ENCODE measurements at places on chromosomes 12 and 14. TPM values are rescaled to one million over a fixed set of nuclear protein-coding genes. Genes with fewer than 3 reads are reported as not detected.

Gene RDH12
- not detected for total RNA-seq

Gene AP4S1
- total RNA-seq: 8.4 TPM

Gene CELA1
- not detected for total RNA-seq

Gene MIP
- total RNA-seq: not detected

Gene SSTR1
- not detected for total RNA-seq

DNA sequence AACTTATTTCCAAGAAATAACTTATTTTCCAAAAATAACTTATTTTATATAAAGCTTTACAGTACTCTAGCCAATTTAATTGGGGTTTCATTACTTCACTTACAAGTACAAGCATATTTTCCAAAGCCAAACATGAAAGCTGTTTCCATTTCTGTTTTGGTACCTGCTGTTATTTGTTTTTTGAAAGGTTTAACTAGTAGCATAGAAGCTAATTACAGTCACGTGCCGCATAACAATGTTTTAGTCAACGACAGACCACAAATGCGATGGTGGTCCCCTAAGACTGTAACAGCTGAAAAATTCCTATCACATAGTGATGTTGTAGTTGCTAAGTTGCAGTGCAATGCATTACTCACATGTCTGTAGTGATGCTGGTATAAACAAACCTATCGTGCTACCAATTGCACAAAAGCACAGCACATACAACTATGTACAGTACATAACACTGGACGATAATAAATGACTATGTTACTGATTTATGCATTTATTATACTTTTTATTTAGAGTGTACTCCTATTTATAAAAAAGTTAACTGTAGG is 21.7 kb downstream of the PTPN21 start:
- no peak overlapping the region for H3K4me3 ChIP-seq
- H3K36me3 ChIP-seq: peaks cover 40% of the 10 kb centered on the region
- H3K4me1 ChIP-seq: no peaks in the 10 kb centered on the region
- DNase-seq: no peak
- H3K27me3 ChIP-seq: no peaks in the 10 kb centered on the region
- no peak overlapping the region for H3K27ac ChIP-seq

- no peaks in the 10 kb centered on the region for H3K27me3 ChIP-seq
- no peak overlapping the region for H3K27ac ChIP-seq
- H3K36me3 ChIP-seq: no peaks in the 10 kb centered on the region
- no peak for DNase-seq
- H3K4me3 ChIP-seq: no peak overlapping the region
These were observed 122.4 kb upstream of the SOX5 start for GRCh38 chr12:24071842-24072241.

DNA sequence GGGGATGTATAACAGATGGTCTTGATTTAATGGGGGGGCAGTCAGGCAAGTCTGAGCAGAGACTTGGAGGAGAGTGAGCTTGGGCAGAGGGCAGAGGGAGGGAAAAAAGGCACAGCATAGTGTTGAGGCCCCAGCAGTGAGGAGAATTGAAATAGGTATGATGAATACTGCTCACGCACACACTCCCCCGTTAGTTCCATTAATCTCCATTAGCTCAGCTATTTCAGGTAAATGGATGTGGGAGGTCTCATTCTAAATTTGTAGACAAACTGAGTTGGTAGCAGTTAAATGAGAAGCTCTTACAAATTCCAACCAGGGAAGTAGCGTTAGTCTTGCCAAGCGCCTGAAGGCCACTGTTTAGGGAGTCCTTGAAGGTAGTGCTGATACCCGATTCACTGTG is 66.7 kb upstream of the STON2 start:
- H3K4me3 ChIP-seq: no peak overlapping the region
- no peak for DNase-seq
- no peaks in the 10 kb centered on the region for H3K4me1 ChIP-seq
- no peaks in the 10 kb centered on the region for H3K36me3 ChIP-seq

DNA sequence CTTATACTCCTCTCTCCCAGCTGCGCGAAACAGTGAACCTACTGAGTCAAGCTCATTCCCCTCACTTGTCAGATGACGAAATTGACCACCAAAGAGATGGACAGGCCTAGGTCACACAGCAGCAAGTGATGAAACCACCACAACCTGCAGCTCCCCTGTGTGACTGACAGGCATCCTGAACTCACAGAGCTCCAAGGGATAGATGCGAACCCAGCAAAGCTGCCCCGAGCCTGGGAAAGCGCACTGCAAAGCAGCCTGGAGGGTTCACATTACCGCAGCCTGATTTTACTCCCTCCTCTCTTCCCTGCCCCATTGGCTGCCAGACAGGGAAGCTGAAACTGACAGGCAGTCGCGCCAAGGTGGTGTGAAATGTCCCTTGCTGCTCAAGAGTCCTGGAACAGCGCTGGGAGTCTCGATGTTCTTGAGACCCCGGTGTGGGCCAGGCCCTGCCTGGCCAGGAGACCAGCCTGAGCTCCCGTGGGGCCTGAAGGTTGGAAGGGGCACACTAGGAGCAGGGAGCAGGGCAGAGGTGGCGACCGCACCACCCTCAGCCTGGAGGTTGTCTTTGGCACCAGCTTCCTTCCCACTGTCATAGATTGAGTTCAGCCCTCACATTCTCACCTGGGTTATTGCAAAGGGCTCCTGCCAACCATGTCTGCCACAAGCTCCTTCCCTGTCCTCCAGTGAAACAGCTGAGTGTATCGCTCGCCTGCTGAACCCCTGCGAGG is 36.3 kb downstream of the SNRNP35 start:
- H3K36me3 ChIP-seq: no peaks in the 10 kb centered on the region
- H3K27me3 ChIP-seq: no peaks in the 10 kb centered on the region
- H3K4me3 ChIP-seq: peak overlapping the region; percentile 40
- H3K4me1 ChIP-seq: peaks cover 16% of the 10 kb centered on the region

DNA sequence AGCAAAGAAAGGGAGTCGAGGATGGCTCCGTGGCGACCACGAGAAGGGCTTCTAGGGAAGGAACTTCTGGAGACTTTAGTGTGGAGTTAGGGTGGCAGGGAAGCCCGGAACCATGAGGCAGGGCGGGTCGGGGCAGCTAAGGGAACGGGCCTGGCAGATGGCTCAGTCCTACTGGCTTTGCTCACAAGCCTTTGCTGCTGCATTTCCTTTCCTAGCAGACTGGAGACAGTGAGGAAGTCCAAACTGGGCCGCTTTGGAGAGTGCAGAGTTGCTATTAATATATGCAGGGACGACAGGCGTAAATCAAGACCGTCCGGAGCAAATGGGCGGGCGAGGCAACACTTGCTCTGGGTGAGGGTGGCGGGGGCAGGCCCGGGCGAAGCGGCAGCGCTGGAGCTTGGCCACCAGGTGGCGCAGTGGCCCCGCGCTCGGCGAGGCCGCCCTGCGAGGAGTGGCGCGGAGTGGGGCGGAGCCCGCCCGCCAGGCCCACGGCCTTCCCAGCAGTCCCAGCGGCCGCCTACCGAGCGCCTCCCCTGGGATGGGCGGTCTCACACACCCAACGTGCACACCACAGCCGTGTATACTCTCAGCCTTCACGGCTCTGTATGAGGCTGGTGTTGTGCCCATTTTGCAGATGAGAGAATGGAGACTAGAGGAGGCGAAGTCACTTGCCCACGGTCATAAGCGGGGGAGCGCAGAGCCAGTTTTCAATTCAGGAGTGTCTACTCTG is 24.4 kb upstream of the LRTM2 start:
- no peaks in the 10 kb centered on the region for H3K27me3 ChIP-seq
- H3K4me3 ChIP-seq: 0 out of 2 replicates have a peak overlapping the region, but pooled peaks have one; percentile 3
- H3K27ac ChIP-seq: no peak overlapping the region
- peak; percentile 83 for DNase-seq

DNA sequence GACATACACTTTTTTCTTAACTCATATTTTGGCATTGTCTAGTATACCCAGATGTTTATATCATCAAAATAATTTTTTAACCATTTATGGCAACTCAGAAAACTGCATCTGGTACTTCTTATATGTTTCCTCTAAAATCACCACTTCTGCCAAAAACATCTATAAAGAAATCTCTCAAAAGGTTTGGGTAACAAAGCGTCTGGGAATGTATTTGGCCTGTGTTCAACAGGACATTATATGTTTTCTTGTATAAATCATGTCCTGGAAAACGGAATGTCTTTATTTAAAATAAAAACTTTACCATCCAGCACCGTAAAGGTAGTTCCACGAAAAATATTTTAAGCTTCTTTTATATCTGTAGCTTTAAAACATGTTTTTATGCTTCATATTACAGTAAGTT is 36.1 kb upstream of the FBLN5 start:
- no peak overlapping the region for H3K27ac ChIP-seq
- H3K4me1 ChIP-seq: no peaks in the 10 kb centered on the region
- no peak overlapping the region for H3K4me3 ChIP-seq
- H3K36me3 ChIP-seq: peaks cover 25% of the 10 kb centered on the region
- H3K27me3 ChIP-seq: no peaks in the 10 kb centered on the region
- DNase-seq: no peak

GRCh38 chr12:48972952-48973483 is 1.5 kb upstream of the WNT10B start:
- peaks cover 4% of the 10 kb centered on the region for H3K27me3 ChIP-seq
- no peaks in the 10 kb centered on the region for H3K36me3 ChIP-seq
- no peak overlapping the region for H3K27ac ChIP-seq
- DNase-seq: no peak

DNA sequence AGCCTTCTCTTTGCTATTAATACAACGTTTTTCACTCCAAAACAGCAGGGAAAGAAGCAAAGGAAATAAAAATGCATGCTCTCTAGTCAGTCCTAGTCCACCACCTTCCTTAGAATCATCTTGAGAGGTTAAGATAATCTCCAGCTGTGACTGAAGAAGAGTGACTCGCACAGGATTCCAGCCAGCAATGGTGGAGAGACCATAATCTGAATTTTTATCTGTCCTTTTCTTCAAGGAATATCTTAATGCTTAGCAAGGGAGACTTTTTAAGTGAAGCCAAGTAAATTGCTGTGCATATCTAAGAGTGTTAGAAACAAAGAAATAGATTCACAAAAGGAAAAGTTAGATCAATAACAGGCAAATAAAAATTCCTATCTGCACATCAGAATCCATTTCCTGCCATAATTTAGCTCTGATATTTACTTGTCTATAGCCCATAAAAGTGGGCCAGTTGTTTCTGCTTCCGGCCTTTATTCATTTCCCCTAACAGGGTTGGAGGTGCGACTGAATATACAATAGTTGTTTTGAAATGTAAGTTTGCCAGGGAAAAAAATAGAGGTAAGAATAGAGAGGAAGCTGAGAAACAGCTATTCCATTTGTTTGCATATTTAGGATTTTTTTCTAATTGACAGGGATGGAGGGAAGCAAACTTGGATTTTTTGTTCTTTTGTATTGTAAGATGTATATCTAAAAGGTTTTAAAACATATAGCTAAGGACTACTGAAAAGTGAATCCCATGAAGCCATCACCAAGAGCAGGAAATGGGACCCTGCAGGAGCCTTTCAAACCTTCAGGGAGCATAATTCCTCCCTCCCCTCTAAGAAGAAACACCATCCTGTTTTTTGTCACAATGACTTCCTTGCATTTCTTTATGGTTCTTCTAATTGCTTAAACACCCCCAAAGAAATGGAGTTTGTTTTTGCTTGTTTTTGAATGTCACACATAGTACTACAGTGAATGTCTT is 154.0 kb downstream of the ITPR2 start:
- no peak overlapping the region for H3K4me3 ChIP-seq
- DNase-seq: no peak
- H3K27me3 ChIP-seq: no peaks in the 10 kb centered on the region
- H3K36me3 ChIP-seq: no peaks in the 10 kb centered on the region
- no peak overlapping the region for H3K27ac ChIP-seq
- no peaks in the 10 kb centered on the region for H3K4me1 ChIP-seq

- DNase-seq: no peak
- H3K27ac ChIP-seq: no peak overlapping the region
- no peak overlapping the region for H3K4me3 ChIP-seq
- no peaks in the 10 kb centered on the region for H3K4me1 ChIP-seq
- no peaks in the 10 kb centered on the region for H3K27me3 ChIP-seq
- no peaks in the 10 kb centered on the region for H3K36me3 ChIP-seq
These were observed 14.0 kb upstream of the PEX5 start for GRCh38 chr12:7175493-7175892.

- H3K4me1 ChIP-seq: peaks cover 6% of the 10 kb centered on the region
- H3K4me3 ChIP-seq: peak overlapping the region; percentile 81
- DNase-seq: peak; percentile 38
- H3K27ac ChIP-seq: peak overlapping the region; percentile 79
- H3K36me3 ChIP-seq: peaks cover 22% of the 10 kb centered on the region
These were observed 624 bp downstream of the M6PR start for GRCh38 chr12:8948701-8949341.

DNA sequence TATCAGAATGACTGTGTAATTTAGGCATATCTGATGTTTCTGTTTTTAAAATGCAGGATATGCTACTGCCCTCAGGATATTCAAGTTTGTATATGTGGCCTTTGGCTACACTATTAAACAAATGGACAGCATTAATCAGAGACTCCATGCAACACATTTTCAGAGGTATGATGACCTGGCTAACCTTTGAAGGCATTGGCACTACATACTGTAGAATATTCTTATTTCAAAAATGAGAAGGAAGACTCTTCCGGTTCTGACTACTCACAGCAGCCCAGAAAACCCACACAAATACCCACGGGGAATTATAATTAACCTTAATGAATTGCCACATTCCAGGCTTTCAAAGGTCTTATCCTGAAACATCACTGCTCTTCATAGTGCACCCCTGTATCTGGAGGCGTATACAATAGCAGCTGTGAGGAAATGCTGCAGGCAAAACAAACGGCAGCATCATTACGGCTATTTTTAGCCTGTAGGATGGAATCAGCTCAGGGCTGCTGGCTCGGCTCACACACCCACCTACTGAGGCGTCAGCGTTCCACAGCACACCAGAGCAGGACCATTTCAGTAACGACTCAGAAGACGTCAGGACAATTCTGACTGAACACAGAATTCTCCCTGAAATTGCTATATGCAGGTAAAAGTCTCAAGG is 648.5 kb downstream of the RPS29 start:
- H3K27me3 ChIP-seq: no peaks in the 10 kb centered on the region
- DNase-seq: peak; percentile 83
- H3K4me1 ChIP-seq: peaks cover 13% of the 10 kb centered on the region
- H3K27ac ChIP-seq: peak overlapping the region; percentile 54

Measured in SJCRH30 (cell line).